ENCODE measurements at places on chromosomes 16 and 17. TPM values are rescaled to one million over a fixed set of nuclear protein-coding genes. Genes with fewer than 3 reads are reported as not detected.

Gene PIMREG
- total RNA-seq: 0.90 TPM

Gene ABCA9
- total RNA-seq: 122 TPM

Gene PLCG2
- total RNA-seq: 0.09 TPM

Gene GFAP
- not detected for total RNA-seq

Gene MYH1
- 0.08 TPM for total RNA-seq

Gene SMPD3
- total RNA-seq: not detected

Gene ELMO3
- total RNA-seq: 0.33 TPM

Gene MMP25
- total RNA-seq: not detected

Gene FN3K
- total RNA-seq: 0.74 TPM

Gene PDP2
- total RNA-seq: 6.5 TPM

Gene B4GALNT2
- total RNA-seq: not detected

Gene EFCAB13
- 4.9 TPM for total RNA-seq

Gene RUNDC3A
- not detected for total RNA-seq

Gene XYLT2
- total RNA-seq: 16.3 TPM

Gene SLC9A5
- total RNA-seq: 0.65 TPM

Gene OR4D1
- not detected for total RNA-seq

Gene NOG
- total RNA-seq: not detected

Gene KRT33B
- total RNA-seq: not detected

Gene KRTAP3-1
- total RNA-seq: not detected

Gene CIITA
- 0.74 TPM for total RNA-seq

Gene RBL2
- total RNA-seq: 50.2 TPM

Gene NME1
- total RNA-seq: 34.0 TPM

Gene CD300LF
- total RNA-seq: not detected

Gene LPCAT2
- total RNA-seq: 34.1 TPM

Gene ITGA2B
- total RNA-seq: not detected

Gene GDPD1
- 0.49 TPM for total RNA-seq

Gene HAGHL
- 10.6 TPM for total RNA-seq

Gene MRPL45
- total RNA-seq: 34.1 TPM

Gene KIF2B
- not detected for total RNA-seq

Gene CDH11
- total RNA-seq: 397 TPM

Gene TP53TG3F
- not detected for total RNA-seq
